ENCODE measurements at places on chromosomes 6 and 20.

GRCh38 chr6:3797231-3798054, 45.9 kb upstream of the PXDC1 start:
- no peak for DNase-seq

DNA sequence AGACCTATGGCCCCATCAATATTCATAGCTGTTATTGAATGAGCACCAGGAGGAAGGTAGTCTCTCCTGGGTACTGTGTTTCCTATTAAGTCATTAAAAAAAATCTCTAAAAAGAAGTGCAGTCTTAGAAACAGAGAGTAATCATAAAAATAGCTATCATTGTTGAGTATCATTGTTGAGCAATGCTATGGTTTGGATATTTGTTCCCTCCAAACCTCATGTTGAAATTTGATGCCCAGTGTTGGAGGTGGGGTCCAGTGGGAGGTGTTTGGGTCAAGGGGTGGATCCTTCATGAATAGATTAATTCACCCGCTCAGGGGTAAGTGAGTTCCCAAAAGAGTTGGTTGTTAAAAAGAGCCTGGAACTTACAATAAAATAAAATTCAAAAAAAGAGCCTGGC, 88.1 kb upstream of the IYD start:
- DNase-seq = no peak

- DNase-seq = no peak
These were observed 131.3 kb downstream of the MTFR2 start for GRCh38 chr6:136118787-136119186.

DNA sequence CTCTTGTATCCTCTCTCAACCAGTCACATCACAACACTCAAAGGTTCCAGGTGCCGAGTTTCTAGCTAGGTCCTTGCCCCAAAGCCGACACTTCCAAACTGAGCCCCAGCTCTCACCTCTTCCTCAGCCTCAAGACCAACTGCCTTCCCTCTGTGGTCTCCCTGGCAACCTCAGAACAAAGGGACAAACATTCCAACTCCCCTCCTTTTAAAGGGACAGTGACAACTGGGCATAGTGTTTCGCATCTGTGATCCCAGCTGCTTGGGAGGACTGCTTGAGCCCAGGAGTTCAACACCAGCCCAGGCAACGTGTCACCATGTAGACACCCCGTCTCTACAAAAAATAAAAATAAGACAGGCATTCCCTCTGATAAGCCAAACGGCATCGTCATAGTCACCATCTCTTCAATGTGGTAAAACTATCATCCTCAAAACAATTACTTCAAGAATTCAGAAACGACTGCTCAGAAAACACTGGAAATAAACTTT, 11.3 kb downstream of the DIDO1 start:
- no peak for DNase-seq

- DNase-seq = no peak
These were observed 49.2 kb downstream of the MRAP2 start for GRCh38 chr6:84082689-84083265.

- DNase-seq = no peak
These were observed 15.7 kb downstream of the NRSN2 start for GRCh38 chr20:362271-363254.

DNA sequence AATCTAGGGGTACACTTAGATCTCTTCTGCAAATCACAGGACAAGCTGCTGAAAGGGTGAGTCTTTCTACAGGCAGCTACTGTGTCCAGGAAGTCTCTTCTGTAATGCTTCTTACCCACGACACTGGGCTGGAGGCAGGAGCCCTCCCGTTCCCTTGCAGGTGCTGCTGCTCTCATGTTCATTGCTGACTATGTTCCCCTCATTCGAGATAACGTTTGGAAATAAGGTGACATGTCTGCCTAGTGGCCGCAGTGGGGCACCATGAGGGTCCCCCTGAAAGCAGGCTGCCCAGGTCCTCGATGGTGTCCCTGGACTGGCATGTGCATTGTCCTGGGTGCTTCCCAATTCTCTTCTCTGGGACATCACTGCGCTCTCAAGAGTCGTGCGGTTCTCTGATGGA, 74.7 kb downstream of the SYNJ2 start:
- no peak for DNase-seq

DNA sequence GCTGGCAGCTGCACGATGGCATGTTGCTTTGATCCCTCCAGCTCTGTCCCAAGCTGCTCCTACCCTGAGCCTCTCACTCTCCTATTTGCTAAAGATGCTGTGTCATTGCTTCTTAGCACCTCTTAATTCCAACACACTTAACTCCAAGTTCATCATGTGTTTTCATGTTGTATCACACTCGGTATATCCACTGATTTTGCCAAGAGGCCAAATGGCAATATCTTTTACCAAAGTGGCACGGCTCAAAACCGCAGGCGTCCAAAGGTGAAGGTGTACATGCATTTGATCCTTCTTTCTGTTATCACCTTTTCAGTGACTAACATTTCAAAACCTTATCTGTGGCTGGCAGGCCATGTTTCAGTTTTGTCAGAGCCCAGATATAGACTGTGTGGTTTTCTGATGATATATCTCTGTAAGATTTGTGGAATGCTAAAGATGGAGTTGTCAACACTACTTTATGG, 217.0 kb downstream of the TBX18 start:
- no peak for DNase-seq

DNA sequence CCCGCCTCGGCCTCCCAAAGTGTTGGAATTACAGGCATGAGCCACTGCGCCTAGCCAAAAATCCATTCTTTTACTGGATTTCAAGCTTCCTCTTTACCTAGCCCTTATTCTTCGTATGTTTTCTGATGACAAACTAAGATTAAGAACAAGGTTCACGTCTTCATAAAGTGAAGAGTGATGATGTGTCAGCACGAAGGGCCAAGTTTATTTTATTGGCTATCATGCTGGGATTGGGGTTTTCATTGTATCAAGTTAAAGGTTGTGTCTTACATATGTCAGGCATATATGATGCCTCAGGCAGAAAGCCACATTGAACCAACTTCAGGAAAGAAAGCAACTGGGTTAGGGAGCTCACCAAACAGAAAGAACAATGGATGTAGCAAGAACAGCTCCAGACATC, 19.7 kb upstream of the SLC17A3 start:
- DNase-seq = no peak

Data from KG1 (cell line).